ENCODE measurements at places on chromosomes 1 and 21.

GRCh38 chr1:11429935-11430334 is 49.0 kb upstream of the DISP3 start:
- no peak for DNase-seq

DNA sequence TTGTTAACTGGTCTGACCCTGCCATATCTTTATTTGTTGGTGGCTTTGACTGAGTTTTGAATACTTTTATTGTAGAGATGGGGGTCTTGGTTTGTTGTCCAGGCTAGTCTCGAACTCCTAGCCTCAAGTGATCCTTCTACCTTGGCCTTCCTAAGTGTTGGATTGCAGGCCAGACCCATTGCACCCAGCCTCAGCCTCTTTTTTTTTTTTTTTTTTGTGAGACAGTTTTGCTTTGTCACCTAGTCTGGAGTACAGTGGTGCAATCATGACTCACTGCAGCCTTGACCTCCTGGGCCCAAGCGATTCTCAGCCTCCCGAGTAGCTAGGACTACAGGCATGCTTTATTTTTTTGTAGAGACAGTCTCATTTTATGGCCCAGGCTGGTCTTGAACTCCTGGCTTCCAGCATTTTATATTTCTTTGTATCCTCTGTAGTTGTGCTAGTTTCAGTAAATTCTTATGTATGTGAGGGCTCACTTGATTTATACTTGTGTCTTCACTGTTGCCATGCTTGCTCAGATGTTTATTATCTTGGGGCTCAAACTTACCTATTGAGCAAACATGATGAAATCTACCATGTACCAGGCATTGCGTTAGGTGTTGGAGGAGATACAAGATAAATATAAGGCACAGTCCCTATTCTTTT is 24.1 kb downstream of the THRAP3 start:
- no peak for DNase-seq

DNA sequence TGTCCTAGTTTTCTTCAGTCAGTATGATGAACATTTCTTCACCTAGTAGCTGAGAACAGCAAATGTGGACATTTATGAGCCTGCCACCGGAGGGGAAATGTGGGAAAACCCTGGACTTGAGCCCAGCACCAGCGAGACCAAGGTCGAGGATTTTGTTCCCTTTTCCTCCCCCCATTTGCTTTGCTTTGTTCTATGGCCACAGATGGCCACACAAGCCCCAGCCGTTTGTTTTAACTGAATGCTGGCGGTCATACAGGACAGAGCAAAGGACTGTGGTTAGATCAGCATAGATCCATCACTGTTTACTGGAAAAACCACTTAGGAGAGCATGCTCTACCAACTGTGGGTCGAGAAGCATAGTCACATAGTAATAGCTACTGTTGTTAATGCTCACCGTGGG is 20.9 kb downstream of the SH2D2A start:
- DNase-seq, result no peak

GRCh38 chr1:179082333-179082998 is 596 bp downstream of the TOR3A start:
- no peak for DNase-seq

GRCh38 chr1:186626356-186626932 is 53.8 kb downstream of the PTGS2 start:
- DNase-seq, result no peak

GRCh38 chr1:54507033-54507870 is 40.8 kb upstream of the ACOT11 start:
- DNase-seq, result no peak

- no peak for DNase-seq
Measured at GRCh38 chr1:5748286-5749225, 243.7 kb downstream of the NPHP4 start.

DNA sequence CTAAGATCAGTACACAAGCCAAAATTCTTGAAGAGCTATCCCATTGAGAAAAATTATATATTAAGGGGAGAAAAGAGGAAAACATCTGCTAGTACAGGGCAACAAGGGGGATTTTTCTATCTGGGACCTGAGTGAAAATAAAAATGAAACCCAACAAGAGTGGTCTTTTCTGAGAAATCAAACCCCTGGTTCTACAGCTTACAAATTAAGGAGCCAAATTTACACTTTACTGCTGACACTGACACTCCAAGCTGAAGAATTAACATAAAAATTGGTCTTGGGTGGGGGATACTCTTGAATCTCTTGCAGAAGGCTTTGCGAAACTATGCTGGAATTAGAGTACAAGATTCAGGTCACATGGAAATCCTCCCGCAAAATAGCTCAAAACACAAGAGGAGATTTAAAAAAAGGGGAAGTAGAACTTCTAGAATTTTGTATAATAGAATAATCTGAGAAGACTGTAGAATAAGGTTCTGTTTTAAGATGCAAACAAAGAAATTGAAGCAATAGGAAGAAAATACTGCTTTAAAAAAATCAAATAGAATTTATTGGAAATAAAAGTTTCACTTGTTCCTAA is 32.1 kb upstream of the HSPA13 start:
- DNase-seq, result no peak

DNA sequence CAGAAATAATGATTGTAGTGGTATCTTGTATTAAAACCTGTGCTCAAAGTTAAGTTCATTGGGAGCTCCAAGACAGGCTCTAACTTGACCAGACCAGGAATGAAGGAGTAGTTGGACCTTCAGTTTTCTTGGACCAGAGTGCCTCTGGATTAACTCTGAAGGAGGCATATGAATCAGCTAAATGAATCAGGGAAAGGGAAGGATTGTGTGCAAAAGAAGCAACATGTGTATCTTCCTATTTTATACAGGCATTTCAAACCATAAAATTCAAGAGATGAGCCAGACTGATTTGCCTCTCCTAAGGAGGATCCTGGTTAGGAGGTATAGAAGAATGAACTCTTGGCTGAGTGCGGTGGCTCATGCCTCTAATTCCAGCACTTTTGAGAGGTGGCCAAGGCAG is 71.4 kb downstream of the CC2D1B start:
- no peak for DNase-seq

DNA sequence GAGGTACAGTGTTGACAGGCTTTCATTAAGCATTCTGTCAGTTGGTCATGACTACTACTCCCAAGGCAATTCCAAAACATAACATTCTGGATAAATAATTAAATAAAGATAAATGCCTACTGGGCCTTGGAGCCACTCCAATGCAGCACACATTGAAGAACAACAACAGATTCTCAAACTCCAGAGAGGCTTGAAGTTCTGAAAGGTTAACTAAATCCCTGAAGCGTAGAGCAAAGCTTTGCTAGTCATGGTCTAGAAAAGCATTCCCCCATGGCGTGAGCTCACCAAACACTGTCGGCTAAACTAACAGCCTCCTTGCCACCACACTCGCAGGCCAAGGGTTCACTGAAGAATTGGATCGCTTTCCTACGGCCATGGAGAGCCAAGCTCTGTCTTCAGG is 268.0 kb downstream of the ATG4C start:
- DNase-seq, result no peak

GRCh38 chr21:45258466-45258865 is 29.2 kb downstream of the POFUT2 start:
- no peak for DNase-seq

DNA sequence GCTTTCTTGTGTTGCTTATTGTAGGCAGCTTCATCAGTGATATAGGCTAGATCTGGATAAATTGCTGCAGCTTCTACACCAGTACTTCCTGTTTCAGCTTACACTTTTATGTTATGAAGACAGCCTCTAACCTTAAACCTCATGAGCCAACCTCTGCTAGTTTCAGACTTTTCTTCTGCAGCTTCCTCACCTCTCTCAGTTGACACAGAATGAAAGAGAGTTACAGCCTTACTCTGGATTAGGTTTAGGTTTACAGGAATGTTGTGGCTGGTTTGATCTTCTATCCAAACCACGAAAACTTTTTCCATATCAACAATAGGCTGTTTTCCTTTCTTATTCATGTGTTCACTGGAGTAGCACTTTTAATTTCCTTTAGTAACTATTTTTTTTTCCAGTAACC is 76.9 kb upstream of the RNPC3 start:
- no peak for DNase-seq

DNA sequence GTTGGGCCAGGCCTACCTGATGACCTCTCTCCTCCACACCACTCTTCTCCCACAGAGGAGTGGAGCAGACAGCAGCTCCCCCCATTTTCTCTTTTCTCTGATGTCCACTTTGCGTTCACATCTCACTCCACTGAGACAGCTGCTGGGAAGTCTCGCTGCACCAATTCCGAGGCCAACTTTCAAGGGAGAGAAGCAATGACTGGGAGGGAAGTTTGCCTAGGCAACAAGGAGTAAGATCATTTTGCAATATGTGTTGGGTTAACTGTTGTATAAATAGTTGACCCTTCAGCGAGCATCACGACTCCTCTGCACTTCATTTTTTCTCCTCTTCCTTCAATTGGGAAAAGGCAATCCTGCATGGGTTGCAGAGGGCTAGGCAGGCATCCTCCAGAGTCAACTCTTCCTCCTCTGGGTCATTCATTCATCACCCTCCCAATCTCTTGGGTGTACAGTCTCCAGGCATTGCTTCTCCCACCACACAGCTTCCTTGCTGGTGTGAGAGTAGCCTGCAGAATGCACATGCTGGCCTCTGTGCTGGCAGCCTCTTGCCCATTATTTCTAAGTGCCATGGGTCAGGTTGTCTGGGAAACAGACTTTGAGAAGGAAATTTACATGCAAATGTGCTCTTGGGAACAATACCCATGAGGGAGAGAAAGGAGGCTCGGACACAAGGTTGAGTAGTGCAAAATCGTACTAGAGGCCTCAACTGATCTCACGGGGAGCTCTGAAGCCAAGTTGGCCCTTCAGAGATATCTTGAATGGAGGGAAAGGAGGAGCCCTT is 75.8 kb upstream of the BCAR3 start:
- no peak for DNase-seq

Data from DMS79 (cell line).